ENCODE measurements at places on chromosomes 4 and X.

GRCh38 chr4:16450031-16450430 lies 223.8 kb upstream of the TAPT1 start:
- DNase-seq = no peak

DNA sequence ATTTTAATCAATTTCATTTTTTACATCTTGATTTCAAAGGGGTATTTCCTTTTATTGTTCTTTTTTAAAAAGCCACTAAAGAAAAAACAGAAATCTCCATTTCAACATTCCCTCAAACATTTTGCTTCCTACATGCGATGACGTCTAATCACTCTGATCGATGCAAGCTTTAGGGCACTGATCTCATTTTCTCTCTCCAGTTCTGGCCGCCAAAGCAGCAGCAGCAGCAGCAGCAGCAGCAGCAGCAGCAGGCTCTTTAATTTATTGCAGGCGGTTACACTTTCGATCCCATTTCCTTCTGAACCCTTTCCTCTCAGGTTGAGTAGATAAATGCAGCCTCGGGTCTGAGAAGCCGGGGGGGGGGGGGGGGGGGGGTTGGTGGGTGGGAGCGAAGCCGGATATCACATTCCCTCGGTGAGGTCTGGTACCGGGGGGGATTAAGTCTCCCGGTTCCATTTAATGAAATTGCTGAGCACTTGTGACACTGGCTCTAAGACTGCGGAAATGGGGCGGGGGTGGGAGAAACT lies 3.4 kb upstream of the PCDH7 start:
- DNase-seq = no peak

DNA sequence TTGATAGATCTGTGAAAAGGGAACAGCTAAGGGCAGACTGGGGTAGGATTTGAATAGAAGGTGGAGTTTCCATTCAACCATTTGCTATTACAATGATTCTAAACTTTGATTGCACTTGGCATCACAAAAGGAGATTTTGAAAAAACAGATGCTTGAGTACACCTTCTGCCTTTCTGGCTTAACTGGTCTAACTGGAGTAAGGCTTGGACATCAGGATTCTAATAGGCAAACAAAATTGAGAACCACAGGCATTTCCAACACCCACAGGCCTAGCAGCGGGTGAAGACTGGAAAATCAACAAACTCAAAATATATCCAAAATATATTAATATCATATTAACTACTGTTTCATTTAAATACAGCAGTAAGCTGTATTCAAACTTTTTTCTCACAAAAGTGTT lies 1.9 kb upstream of the VEGFC start:
- no peak for DNase-seq

GRCh38 chr4:165360041-165360695 lies 18.6 kb upstream of the CPE start:
- no peak for DNase-seq
